ENCODE measurements at places on chromosomes 7 and 10. TPM values are rescaled to one million over a fixed set of nuclear protein-coding genes. Genes with fewer than 3 reads are reported as not detected.

Gene FAM25A
- total RNA-seq, result not detected

Gene USP6NL
- 21.9 TPM for total RNA-seq

Gene GRB10
- total RNA-seq, result 11.6 TPM

Gene LBX1
- 16.7 TPM for total RNA-seq

Gene SEMA3C
- total RNA-seq, result 32.2 TPM

Gene TUBB8
- 3.5 TPM for total RNA-seq

Gene CYP26A1
- total RNA-seq, result not detected

Gene CNPY1
- 0.28 TPM for total RNA-seq

Gene CDNF
- total RNA-seq, result 2.0 TPM

Gene IFIT2
- 32.4 TPM for total RNA-seq

Gene FAM13C
- 3.0 TPM for total RNA-seq
